ENCODE measurements at places on chromosomes 2 and 18.
A peak's percentile ranks its signal among the peaks of the same experiment; 100 is the strongest.

GRCh38 chr2:234747833-234748559, 203.8 kb upstream of the SH3BP4 start:
- no peak for DNase-seq

- no peak for DNase-seq
Observed at GRCh38 chr2:19850056-19851050, 51.4 kb downstream of the TTC32 start.

GRCh38 chr2:27071277-27071989, at the start of gene OST4:
Gene OST4, minus strand, starts transcription at chr2:27071654.
- peak; percentile 57 for DNase-seq

DNA sequence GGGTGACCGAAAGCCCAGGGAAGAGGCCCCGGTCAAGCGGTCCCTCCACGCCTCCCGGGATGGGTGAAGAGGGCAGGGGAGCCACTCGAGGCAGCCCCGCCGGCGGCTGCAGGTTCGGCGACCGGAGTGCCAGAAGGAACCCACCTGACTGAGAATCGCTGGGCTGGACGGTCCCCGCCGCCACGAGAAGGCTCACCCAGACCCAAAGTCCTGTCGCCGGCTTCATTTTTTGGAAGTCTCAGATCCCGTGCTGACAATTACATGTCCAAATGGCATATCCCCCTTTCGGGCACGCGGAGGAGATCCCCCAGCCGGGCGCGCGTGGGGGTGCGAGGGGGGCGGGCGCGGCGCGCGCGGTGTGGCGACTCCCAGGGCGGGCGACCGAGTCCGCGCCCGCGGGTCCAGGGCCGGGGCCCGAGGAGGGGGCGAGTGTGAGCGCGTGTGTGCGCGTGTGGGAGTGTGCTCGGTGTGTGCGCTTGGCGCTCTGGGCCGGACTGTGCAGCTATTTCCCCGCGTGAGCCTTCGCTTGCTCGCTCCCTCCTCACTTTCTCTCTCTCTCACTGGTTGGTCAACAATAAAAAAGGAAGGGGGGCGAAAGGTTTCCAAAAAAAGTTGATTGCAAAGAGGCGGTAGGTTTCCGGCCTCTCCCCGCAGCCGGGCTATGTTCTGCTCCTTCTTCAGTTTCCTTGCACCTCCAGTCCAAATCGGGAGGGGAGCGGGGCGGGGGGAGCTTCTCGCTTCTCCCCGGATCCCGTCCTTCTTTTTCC, at the start of gene ERBB4:
Gene ERBB4, minus strand, starts transcription at position 498 of the 767 bp plus-strand sequence. Its CDS starts 272 bp downstream, at position 226.
- DNase-seq: no peak

DNA sequence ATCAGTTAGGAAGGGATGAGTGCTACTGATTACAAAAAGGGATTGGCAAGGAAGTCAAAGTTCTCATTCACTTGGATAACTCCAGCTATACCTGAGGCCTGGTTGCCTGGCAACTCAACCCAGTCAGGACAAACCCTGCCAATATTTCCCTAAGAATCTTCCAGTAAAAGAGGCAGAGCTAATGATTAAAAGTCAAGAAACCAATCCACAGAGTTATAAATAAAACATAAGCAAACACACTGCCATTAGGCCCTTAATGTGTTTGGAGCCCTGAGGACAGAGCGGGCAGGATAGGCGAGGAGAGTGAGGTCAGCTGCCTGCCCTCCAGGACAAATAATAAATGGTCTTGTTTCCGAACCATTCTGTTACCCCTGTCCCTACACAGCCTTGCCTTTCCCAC, 215.6 kb upstream of the NABP1 start:
- no peak for DNase-seq

DNA sequence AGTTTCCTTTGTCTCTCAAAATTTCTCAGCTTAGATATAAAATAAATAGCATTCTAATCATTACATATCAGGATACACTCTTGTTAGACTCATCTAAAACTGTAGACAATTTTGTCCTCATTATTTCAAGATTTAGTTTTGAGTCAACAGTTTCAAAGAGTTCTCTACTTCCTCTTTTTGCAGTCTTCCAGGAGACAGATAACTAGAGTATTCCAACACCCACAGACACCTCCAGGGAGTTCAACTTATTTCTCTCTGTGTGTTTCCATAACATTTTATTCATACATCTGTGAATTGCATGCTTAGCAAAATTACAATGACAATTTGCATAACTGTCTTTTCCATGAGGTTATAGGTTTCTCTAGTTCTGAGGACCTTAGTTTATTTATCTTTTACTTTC, 166.6 kb upstream of the HNMT start:
- no peak for DNase-seq

DNA sequence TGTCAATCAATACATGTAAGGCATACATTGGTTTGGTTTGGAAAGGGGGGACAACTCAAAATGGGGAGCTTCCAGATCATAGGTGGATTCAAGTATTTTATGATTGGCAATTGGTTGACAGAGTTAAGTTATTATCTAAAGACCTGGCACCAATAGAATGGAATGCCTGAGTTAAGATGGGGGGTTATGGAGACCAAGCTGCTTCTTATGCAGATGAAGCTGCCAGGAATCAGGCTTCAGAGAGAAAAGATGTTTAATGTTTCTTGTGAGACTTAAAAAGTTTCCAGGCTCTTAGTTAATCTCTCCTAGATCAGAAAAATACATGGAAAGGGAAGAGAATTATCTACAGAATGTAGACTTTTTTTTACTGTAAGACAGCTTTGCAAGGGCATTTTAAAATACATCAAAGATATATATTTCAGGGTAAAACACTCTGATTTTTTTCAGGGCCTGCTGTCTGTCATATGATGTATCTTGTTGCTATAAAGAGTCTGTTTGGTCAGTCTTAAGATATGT, 1343.2 kb upstream of the LRRTM1 start:
- DNase-seq: no peak

- DNase-seq: no peak
Observed at GRCh38 chr2:97796465-97797126, 83.2 kb downstream of the ZAP70 start.

DNA sequence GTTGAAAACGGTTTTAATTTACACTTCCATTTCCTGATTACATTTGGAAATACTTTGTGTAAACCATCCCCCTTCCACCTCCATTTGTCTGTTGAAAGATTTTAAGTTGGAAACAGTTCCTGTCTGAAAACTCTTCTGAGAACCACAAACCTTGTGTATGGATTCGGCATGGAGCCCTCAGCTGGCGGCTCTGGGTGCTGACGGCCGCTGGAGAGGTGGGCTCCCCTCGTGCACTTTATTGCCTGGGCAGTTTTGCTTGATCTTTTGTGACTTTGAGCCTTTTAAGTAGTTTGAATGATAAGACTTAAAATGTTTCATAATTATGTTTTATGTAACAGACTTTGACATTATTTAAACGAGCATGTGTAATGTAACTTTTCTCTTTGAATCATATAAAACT, 11.1 kb downstream of the KLF11 start:
- DNase-seq: no peak

GRCh38 chr2:237141571-237142051, 55.9 kb downstream of the COPS8 start:
- DNase-seq: no peak

- no peak for DNase-seq
Observed at GRCh38 chr2:19073522-19073921, 284.9 kb downstream of the OSR1 start.

- DNase-seq: no peak
Observed at GRCh38 chr2:125745514-125745913, 910.4 kb upstream of the GYPC start.

- DNase-seq: no peak
Observed at GRCh38 chr18:61694236-61694635, 198.6 kb downstream of the RNF152 start.

DNA sequence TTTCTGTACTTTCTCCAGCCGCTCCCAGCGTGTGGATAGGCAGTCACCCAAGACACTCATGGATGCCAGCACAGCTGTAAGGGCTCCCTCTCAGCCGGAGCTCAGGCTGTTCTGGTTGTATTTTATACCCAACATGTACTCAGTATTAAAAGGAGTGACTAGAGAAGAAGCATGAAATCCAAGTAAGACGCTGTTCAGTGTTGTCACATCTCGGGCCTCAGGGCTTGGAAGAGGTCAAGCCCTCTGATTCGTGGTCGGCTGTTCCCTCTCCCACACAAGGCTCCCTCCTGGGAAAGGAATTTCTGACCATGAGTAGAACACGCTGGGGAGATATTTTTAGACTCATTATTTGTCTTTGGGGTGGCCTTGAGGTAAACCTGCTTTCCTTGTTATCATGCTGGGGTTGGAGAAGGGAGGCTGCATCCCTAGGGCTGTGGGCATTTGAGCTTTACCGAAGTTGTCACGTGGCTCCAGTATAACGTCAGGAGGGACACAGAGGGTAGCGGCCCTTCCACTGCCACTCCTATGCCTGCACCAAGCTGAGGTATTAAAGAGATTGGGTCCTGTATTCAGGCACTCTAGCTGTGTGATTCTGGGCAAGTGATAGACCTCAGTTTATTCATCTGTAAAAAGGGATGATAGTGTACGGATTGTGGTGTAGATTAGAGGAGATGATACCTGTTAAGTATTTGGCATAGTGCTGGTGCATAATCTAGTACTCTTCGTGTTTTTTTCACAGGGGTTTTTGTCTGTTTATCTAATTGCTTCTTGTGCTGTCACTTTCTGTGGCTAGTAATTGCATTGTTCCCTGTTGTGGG, 34.1 kb downstream of the HK2 start:
- DNase-seq: no peak

DNA sequence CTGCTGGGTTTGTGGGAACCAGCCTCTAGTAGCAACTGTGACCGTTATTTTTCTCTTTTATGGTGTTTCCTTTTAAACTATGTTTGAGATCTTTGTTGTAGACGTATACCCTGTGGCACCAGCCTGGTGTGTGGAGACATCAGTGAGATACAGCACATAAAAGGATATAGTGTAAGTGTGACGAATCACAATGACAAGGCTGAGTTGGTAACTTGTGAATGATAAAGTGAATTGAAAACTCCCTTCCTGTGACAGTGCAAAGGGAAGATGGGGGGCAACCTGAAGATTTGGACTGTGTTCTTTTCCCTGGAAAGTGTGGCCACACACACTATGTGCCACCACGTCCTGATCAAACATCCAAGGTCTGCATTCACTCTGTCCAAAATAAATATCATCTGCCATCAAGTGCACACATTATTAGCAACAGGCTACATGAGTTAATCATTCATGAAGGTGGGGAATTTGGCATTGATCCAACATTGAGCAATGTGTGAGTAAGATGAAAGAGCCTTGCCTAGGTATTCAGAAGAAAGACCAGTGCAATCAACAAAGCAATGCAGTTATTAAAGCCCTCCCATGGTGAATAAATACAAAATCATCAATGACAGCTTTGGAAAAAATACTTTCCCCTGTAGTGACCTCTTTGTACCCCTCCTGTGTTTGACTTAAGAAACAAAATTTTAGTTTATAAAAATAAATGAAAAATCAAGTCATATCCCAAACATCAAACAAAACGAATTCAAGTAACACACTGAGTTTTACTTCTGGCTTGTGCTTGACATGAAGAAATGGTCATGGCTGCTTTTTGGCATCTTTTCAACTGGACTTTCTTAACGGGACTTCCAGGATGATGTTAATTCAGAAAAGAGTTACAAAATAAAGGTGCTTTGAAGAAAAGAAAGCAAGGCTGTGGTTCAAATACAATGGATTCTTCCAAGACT, 1280.5 kb upstream of the ZEB2 start:
- no peak for DNase-seq

GRCh38 chr2:240294514-240294913, 140.9 kb upstream of the GPC1 start:
- no peak for DNase-seq

DNA sequence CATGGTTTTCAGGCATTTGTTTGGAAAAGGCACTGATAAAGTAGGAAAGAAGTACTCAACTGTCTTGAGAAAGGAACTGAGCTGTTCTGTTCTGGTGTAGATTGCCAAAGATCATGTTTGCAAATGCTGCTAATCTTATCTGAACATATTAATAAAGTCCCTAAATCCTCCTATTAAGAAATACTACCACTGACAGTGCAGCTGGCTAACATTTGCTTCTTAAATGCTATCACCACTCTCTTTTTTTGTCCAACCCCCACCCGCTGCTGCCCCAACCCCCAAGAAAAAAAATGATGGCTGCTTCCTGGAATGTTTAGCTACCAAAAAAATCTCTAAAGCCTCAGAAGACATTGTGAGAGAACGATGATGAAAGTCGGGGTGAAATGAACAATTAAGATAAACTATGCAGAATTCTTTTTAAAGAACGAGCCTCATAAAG, 130.7 kb downstream of the CCBE1 start:
- DNase-seq: no peak

- no peak for DNase-seq
Observed at GRCh38 chr2:216923706-216924105, 63.8 kb upstream of the TNP1 start.

DNA sequence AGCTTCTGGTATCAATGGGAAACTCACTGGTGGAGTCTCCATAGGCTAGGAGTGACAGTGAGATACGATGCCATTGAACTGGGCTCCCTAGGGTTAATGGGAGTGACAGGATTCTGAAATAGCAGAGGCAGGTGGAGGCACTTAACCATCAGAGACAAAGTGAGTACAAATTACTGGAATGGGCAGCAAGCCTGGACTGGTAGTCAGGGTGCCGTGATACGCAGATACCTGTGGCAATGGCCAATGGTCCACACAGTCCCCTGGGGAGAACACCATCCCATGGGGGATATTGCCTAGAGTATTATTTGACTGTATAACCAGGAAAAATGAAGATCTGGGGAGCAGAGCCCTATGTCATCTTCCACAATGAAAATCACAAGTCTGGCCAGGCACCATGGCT, 17.3 kb downstream of the CHCHD5 start:
- no peak for DNase-seq

- no peak for DNase-seq
Observed at GRCh38 chr2:88561646-88562388, 65.4 kb downstream of the EIF2AK3 start.

DNA sequence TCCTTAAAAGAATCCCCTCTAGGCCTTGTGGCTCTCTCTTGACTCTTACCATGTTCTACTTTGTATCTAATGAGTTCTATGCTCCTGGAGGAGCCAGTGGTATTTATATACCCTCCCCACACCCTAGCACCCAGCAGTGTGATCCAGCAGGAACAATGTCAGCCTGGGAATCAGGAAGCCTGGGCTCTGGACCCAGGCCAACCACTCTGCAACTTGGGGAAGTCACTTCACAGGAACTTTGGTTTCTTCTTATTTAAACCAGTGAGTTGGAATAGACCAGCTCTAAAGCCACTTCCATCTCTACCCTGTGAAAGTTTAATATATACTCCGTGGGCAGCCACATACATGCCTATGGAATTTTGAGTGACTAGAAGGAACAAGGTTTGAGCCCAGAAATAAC, 11.6 kb upstream of the SPTBN1 start:
- no peak for DNase-seq

DNA sequence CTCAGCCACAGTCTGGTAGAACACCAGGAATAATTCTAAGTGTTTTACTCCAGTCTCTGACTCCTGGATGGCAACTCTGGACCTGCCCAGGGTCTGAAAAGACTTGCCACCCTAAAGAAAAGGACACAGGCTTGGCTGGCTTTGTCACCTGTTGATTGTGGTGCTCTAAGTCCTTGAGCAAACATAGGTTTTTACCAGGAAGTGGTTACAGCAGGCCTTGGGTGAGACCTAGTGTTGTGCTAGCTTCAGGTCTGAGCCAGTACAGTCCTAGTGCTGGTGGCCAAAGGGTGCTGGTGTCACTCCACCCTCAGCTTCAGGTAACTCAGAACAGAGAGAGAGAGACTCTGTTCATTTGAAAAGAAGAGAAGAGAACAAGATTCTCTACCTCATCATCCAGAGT, 1239.4 kb upstream of the CRIM1 start:
- no peak for DNase-seq

Measured in activated CD8-positive, alpha-beta memory T cell treated with anti-CD3 and anti-CD28 coated beads for 1 hour (primary cell).